ENCODE measurements at places on chromosomes 6 and 20.

DNA sequence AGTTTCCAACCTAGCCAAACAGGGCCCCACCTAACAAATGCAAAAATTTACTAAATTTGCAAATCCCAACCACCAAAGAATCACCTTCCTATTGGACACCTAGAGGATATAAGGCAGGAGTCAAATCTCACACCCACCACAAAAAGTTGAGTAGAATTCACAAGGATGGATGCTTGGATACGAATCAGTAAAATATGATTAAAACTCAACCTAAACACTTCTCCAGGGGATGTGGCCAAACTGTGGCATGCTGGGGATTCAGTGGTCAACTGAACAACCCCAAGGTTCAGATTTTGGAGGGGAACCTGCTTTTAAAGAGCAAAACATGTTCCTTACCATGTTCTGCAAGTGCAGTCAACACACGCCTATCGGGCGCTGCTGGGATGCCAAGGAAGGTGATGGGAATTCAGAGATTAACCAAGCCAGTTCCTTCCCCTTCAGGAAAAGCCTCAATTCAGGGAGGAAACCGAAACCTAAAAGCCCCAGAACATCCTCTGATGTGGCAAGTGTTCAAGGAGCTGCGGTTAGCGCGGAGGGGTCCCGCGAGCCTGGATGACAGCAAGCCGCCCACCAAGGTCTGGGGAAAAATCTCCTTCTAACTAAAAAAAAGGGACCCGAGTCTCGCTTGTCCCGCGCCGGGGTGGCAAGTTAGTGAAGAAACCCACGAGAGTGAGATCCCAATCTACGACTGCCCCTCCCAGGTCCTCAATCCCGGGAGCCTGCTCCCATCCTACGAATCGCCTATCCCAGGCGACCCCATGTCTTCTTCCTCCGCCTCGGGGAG is 902 bp downstream of the SAMHD1 start:
- no peak for DNase-seq
- H3K27me3 ChIP-seq, result no peaks in the 10 kb centered on the region
- H3K36me3 ChIP-seq, result no peaks in the 10 kb centered on the region
- peaks cover 30% of the 10 kb centered on the region for H3K4me1 ChIP-seq
- peak overlapping the region; percentile 84 for H3K27ac ChIP-seq
- H3K4me3 ChIP-seq, result peak overlapping the region; percentile 84

DNA sequence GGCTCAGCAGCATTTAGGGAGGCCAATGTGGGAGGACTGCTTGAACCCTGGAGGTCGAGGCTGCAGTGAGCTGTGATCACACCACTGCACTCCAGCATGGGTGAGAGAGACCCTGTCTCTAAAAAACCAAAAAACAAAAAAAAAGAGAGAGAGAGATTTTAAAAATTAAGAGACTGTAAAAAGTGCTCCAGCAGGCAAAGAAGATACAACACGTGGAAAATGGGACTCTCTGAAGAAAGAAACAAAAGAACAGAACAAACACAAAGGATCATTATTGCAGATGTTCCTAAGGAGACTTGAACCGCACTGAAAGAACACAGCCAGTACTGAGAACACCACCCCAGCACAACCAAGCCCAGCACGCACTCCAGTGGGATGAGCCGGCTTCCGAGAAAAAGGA is 74.2 kb downstream of the TAF4 start:
- H3K4me3 ChIP-seq, result no peak overlapping the region
- no peaks in the 10 kb centered on the region for H3K4me1 ChIP-seq
- H3K36me3 ChIP-seq, result peaks cover 55% of the 10 kb centered on the region
- no peaks in the 10 kb centered on the region for H3K27me3 ChIP-seq

DNA sequence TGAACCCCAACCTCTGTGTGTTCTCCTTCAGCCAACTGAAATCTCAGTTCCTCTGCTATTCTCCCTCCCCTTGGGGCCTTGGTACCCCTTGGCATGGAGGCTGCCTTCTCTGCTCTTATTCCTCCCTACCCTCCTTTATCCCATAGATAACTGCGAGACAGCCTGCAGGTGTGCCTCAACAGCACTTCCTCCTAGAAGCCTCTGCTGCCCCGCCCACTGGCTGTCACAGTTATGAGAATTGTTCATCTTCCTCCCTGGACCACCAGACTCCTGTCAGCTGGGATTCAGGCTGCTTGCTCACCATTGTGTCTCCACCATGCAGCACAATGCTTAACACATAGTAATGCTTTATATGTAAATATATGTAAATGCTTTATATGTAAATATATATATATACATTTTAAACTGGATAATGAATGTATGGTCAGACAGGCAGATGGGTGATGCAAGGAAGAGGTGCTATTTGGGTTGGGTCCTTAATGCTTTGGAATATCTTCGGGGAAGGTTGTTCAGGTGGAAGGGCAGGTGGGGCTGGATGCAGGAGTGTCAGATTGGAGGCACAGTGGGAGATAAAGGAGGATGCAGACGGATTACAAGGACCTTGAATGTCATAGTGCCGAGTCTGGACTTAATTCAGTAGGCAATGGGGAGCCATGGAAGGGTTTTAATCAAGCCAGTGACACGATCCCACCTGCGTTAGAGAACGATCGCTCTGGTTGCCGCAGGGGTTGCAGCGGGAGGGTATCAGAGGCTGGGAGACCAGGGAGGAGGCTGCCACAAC is 4.9 kb downstream of the CDH22 start:
- H3K27ac ChIP-seq, result no peak overlapping the region
- H3K4me1 ChIP-seq, result peaks cover 12% of the 10 kb centered on the region
- H3K27me3 ChIP-seq, result no peaks in the 10 kb centered on the region
- no peaks in the 10 kb centered on the region for H3K36me3 ChIP-seq

- no peak for DNase-seq
- no peak overlapping the region for H3K27ac ChIP-seq
- H3K27me3 ChIP-seq, result no peaks in the 10 kb centered on the region
- H3K4me1 ChIP-seq, result peaks cover 6% of the 10 kb centered on the region
- no peaks in the 10 kb centered on the region for H3K36me3 ChIP-seq
Observed at GRCh38 chr20:20685635-20686034, 26.8 kb downstream of the RALGAPA2 start.

DNA sequence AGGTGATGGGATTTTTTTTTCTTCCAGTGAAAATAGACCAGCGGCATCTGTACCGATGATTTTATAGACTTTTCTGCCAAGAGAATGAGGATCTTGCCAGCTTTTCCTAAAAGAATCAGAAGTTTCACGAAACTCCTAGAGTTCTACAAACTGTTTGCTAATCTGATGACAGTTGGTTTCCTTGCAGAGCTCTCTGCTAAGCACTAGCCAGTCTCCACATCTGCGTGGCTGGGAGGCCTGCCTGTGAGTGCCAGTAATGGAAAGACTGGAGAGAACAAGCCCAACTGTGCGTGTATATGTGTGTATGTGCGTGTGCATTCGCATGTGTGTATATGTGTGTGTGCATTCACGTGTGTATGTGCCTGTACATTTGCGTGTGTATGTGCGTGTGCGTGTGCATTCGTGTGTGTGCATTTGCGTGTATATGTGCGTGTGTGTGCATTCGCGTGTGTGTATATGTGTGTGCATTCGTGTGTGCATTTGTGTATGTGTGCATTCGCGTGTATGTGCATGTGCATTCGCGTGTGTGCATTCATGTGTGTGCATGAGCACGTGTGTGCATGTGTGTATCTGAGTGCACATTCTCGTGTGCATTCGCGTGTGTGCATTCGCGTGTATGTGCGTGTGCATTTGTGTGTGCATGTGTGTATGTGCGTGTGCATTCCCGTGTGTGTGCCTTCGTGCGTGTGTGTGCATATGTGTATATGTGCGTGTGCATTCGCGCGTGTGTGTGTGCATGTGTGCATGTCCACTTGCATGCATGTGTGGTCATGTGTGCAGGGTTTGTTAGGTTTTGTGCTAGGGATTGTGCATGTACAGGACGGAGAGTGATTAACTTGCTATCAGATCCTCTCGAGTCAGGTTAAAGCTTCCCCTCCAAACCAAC is 379.4 kb downstream of the TAF4 start:
- H3K4me3 ChIP-seq, result no peak overlapping the region
- H3K36me3 ChIP-seq, result no peaks in the 10 kb centered on the region
- H3K27ac ChIP-seq, result no peak overlapping the region
- H3K27me3 ChIP-seq, result no peaks in the 10 kb centered on the region
- peaks cover 22% of the 10 kb centered on the region for H3K4me1 ChIP-seq
- no peak for DNase-seq

- no peaks in the 10 kb centered on the region for H3K27me3 ChIP-seq
- no peak overlapping the region for H3K4me3 ChIP-seq
- H3K4me1 ChIP-seq, result peaks cover 13% of the 10 kb centered on the region
- H3K27ac ChIP-seq, result no peak overlapping the region
- H3K36me3 ChIP-seq, result no peaks in the 10 kb centered on the region
- no peak for DNase-seq
Observed at GRCh38 chr20:51985013-51985415, 182.7 kb upstream of the SALL4 start.

DNA sequence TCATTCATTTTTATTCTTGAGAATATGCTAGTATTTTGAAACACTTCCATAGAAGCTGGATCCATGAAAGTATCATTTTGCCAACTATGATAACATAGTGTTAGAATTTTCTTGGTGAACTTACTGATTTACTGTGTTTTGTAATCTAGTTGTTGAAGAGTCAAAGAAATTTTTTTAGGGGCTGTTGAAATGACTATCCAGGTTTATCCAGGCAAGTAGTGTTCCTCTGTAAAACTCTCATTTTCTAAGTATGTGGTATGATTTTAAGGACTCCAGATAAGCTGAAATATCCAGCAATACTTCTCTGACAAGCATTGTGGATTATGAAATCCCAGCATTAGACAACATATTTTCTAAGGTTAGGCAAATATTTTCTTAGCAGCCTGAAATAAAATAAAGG is 95.9 kb downstream of the GRIK2 start:
- no peak overlapping the region for H3K4me3 ChIP-seq
- no peak for DNase-seq
- H3K36me3 ChIP-seq, result no peaks in the 10 kb centered on the region
- H3K27me3 ChIP-seq, result no peaks in the 10 kb centered on the region
- H3K4me1 ChIP-seq, result no peaks in the 10 kb centered on the region
- H3K27ac ChIP-seq, result no peak overlapping the region

DNA sequence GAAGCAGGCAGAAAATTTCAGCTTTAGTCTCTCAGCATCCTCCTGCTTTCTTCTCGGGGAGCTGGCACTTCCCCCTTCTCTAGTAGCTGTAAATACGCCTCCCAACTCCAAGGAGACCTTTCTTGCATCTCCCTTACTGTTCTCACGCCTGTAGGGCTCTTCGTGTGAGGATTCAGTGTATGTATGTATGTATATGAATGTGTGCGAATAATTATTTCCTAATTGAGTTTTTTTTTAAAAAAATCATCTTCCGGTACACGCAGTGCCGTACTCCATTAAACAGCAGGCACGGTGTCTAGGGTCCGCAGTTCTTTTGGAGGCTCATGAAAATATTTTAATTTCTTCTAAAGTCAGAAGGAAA is 85.4 kb downstream of the HFE start:
- H3K27me3 ChIP-seq, result no peaks in the 10 kb centered on the region
- H3K4me1 ChIP-seq, result peaks cover 9% of the 10 kb centered on the region
- no peaks in the 10 kb centered on the region for H3K36me3 ChIP-seq
- no peak for DNase-seq

GRCh38 chr20:23419995-23420901 is 1.0 kb downstream of the NAPB start:
- no peaks in the 10 kb centered on the region for H3K27me3 ChIP-seq
- H3K4me1 ChIP-seq, result peaks cover 43% of the 10 kb centered on the region
- H3K27ac ChIP-seq, result peak overlapping the region; percentile 97

DNA sequence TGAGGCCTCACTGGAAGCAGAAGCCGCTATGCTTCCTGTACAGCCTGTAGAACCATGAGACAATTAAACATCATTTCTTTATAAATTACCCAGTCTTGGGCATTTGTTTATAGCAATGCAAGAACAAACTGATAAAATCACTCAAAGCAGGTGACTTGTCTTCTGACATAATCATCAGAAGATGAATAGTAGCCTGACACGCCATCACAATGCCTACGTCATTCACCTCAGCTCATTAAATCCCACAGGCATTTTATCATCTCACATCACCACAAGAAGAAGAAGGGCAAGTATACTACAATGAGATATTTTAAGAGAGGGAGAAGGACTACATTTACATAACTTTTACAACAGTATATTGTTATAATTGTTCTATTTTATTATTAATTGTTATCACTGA is 3.1 kb upstream of the CAP2 start:
- H3K4me1 ChIP-seq, result no peaks in the 10 kb centered on the region
- no peak overlapping the region for H3K27ac ChIP-seq
- no peak for DNase-seq
- no peaks in the 10 kb centered on the region for H3K27me3 ChIP-seq
- H3K4me3 ChIP-seq, result no peak overlapping the region

DNA sequence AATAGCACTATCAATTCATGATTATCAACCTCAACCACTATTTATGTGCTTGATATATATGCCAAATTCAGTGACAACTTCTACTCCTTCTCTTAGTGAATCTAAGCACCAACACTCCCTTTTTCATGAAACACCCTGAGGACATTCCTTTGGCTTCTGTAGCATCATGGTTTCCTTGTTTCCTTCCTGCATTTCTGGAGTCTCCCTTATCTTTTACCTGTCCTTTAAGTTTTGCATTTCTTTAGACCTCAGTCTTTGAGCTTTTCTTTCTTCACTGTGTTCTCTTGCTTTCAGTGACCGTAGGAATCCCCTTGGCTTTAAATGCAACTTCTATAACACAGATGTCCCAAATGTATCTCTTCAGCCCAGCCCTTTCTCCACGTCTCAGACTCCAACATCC is 143.8 kb upstream of the MLIP start:
- H3K36me3 ChIP-seq, result no peaks in the 10 kb centered on the region
- DNase-seq, result no peak
- no peak overlapping the region for H3K27ac ChIP-seq
- no peaks in the 10 kb centered on the region for H3K4me1 ChIP-seq
- H3K4me3 ChIP-seq, result no peak overlapping the region
- no peaks in the 10 kb centered on the region for H3K27me3 ChIP-seq

DNA sequence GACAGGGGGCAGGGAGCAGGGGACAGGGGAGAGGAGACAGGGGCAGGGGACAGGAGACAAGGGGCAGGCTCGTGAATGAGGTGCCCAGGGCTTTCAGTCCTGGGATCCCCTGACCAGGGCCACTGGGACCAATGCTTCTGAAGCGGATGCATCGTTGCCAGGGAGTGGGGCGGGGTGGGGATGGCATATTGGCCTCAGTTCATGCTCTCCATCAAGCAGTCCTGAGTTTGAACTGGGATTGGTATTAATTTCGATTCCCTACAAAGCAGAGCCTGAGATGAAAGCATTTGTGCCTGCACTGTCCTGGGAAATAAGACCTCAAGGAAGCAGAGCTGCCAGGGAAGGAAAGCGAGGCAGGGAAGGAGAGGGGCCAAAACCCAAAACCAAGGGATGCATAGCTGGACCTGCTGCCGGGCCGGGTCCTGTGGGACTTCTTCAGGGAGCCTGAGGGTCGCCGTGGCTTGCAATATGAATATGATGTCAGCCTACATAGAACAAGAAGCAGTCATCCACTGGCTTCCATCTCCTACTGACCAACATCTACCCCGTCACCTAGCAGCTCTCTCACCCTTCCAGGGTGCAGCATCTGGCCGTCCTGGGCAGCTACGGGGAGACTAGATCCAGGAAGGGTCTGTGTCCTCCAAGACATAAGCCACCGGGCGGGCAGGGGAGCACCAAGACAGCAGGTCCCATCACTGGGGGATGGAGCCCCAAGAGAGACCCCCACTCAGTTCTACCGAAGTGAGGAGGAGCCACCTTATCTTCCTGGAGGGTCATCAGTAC is 233.3 kb downstream of the SYNDIG1 start:
- H3K4me1 ChIP-seq, result no peaks in the 10 kb centered on the region
- no peaks in the 10 kb centered on the region for H3K36me3 ChIP-seq
- DNase-seq, result peak; percentile 70
- H3K27ac ChIP-seq, result no peak overlapping the region

GRCh38 chr20:24990810-24991252 is 1.7 kb downstream of the APMAP start:
- H3K36me3 ChIP-seq, result no peaks in the 10 kb centered on the region
- H3K27me3 ChIP-seq, result no peaks in the 10 kb centered on the region
- H3K4me3 ChIP-seq, result no peak overlapping the region
- DNase-seq, result peak; percentile 52
- H3K4me1 ChIP-seq, result peaks cover 35% of the 10 kb centered on the region
